Dermis microvascular lymphatic vessel endothelial cell (primary cell): ENCODE measurements at places on chromosomes 4 and X.

- DNase-seq: no peak
These were observed 34.6 kb downstream of the RHOH start for GRCh38 chr4:40231316-40231863.

DNA sequence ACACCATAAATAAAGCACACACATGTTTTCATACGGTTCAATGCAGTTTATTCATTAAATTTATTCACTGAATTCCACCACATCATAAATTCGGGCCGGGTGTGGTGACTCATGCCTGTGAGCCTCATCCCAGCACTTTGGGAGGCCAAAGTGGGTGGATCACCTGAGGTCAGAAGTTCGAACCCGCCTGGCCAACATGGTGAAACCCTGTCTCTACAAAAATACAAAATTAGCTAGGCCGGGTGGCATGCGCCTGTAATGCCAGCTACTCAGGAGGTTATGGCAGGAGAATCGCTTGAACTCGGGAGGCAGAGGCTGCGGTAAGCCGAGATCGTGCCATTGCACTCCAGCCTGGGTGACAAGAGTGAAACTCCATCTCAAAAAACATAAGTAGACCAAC is 131.6 kb downstream of the PDS5A start:
- DNase-seq: no peak

DNA sequence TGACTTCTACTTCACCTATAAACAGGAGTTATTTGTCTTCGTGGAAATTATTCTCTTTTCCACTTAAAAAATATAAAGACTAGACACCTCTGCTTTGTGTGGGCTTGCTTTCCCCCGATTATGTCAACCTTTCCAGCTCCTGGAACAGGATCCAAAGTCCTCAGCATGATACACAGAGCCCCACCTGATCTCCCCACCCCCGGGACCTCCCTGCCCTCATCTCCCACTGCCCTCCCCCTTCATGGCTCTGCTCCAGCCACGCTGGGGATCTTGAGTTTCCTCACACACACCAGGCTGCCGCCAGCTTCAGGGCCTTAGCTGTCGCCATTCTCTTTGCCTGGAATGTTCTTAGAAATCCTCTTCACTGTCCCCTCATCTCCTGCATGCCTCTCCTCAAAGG is 55.3 kb downstream of the MBNL3 start:
- DNase-seq: no peak

DNA sequence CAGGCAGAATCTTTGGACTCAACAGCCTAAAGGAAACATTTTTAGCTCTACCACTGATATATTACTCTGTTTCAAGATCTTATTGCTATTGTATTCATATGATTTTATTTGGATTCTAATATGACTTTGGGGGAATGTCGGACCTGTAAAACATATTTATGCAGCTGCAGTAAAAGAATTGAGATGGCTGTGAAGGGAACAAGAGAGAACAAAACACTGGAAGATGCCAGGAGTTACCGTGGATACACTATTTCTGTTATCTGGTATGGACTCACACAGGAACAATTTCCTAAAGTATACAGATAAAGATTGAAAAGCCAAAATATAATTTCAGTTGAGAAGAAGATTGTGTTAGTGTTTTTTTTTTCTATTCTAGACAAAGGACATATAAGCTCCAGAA is 113.0 kb upstream of the DCLK2 start:
- no peak for DNase-seq

GRCh38 chrX:136577552-136577951 is 45.5 kb downstream of the VGLL1 start:
- DNase-seq: peak; percentile 45

- DNase-seq: no peak
These were observed 17.9 kb downstream of the OCRL start for GRCh38 chrX:129557844-129558480.

DNA sequence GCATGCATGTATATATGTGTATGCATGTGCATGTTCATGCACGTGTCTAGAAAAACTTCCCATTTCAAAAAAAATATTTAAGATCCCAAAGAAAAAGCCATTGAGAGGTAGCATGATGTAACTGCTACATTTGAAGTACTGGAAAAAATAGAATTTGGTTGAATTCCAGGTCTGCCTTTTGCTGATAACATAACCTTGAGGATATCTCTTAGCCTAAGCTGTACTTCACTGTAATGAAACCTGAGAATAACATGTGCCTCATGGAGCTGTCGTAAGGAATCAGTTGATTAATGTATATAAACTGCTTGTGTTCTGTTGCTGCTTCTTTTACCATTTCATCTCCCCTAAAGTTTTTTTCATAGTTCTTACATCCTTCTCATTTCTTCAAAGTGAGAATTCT is 351.8 kb downstream of the GRIA2 start:
- DNase-seq: no peak

- DNase-seq: peak; percentile 52
These were observed 50.1 kb downstream of the ADD1 start for GRCh38 chr4:2893772-2894171.

- DNase-seq: no peak
These were observed 40.2 kb upstream of the ZNF81 start for GRCh38 chrX:47796433-47796906.

DNA sequence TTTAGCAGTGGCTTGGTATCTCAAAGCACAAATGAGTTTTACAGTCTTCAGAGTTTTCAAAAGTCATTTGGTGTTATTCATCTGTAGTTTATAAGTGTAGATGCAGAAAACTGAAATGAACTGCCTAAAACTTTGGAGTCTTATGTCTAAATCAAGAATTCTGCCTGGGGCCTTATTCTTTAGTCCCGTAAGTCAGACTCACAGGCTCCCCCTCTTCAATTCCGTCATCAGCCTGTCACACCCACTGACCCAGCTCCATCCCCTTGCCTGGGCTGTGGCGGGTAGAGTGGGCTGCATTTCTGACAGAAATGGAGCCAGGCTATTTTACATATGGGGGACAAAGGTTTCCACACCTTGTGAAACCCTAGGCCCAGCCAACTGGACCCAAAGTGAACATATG is 44.3 kb downstream of the TSPAN5 start:
- no peak for DNase-seq

DNA sequence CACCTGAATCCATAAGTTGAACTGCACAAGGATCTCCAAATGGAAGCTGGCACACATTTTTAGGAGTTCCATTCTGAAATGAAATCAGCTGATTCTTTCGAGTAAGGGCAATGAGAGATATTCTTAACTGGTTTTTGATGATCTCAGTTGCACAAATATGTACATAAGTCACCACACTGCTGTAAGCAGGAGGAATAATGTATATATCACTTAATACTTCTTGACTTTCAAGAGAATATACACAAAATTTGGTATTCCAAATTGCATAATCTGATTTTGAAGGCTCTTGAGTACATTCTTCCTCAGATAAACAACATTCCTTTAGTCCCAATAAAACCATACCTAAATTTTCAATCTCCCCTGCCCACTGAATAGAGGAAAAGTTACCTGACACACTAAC is 8.2 kb downstream of the FANCB start:
- no peak for DNase-seq

DNA sequence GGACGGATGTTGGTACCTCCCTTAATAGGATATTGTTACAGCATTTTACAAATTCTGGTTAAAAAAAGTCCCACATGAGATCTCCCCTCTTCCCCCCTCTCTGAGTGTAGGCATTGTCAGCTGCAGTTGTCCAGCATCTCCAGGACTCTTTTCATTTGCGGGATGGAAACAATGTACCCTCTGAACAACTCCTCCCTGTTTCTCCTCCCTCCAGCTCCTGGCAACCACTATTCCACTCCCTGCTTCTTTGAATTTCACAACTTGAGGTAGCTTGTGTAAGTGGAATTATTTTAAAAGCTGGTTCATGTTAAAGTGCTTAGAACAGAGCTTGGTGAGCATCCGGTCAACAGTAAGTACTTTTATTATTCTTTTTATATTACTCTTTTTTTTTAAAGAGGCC is 69.8 kb downstream of the TBL1X start:
- no peak for DNase-seq

- DNase-seq: no peak
These were observed 118.7 kb downstream of the SMARCA1 start for GRCh38 chrX:129404670-129405008.

GRCh38 chrX:22585831-22586230 is 313.1 kb downstream of the CBLL2 start:
- DNase-seq: no peak

GRCh38 chr4:42492962-42493361 is 95.7 kb downstream of the SHISA3 start:
- no peak for DNase-seq

DNA sequence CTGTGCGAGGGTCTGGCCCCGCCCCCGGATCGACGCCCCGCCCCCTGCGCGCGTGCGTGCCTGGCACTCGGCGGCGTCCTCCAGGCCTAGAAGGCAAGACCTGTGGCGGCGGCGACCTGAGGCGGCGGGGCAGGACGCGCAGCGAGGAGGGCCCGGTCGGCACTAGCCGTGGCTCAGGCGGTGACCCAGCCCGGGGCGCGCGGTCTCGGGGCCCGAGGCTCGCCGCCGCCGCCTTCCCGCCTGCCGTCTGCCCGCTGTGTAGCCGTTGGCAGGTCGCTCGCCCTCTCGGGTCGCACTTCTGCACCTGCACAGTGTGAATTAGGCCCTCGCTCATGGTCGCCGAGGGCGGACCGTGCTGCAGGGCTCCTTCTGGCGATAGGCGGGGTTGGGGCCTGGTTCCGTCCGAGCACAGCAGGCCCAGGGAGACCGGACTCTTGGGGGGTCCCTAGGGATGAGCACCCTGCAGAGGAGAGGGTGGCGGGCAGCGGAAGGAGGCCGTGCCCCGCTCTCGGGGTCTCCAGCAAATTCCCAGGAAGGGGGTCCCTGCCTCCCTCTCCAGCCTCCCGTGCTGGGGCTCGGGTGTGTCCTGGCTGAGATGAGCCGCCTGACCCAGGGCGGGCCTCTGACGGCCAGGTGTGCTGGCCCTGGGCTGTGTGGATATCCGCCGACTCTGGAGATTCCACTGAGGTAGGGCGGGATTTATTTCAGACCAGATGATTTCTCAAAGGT is 557 bp upstream of the FAM53A start:
- no peak for DNase-seq

DNA sequence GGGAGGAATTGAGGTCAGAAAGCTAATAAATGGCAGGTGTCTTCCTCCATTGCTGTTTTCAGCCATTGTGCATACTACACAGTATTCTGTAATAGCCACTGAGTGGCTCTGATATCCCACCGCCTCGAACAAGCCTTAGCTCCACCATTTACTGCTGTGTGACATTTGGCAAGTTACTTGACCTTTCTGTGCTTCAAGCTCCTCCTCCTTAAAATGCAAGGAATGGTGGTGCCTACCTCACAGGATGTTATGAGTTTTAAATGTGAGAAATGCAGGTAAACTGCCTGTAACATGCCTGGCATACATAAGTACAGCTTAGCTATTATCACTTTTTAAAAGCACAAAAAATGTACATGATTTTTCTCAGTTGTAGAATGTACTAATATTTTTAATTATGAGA is 421.0 kb downstream of the MAPK10 start:
- no peak for DNase-seq

DNA sequence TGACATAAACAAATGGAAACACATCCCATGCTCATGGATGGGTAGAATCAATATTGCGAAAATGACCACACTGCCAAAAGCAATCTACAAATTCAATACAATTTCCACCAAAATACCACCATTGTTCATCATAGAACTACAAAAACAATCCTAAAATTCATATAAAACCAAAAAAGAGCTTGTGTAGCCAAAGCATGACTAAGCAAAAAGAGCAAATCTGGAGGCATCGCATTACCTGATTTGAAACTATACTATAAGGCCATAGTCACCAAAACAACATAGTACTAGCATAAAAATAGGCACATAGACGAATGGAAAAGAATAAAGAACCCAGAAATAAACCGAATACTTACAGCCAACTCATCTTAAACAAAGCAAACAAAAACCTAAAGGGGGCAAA is 342.8 kb upstream of the AGA start:
- no peak for DNase-seq

- DNase-seq: no peak
These were observed 132.2 kb downstream of the BMPR1B start for GRCh38 chr4:94889946-94890345.

DNA sequence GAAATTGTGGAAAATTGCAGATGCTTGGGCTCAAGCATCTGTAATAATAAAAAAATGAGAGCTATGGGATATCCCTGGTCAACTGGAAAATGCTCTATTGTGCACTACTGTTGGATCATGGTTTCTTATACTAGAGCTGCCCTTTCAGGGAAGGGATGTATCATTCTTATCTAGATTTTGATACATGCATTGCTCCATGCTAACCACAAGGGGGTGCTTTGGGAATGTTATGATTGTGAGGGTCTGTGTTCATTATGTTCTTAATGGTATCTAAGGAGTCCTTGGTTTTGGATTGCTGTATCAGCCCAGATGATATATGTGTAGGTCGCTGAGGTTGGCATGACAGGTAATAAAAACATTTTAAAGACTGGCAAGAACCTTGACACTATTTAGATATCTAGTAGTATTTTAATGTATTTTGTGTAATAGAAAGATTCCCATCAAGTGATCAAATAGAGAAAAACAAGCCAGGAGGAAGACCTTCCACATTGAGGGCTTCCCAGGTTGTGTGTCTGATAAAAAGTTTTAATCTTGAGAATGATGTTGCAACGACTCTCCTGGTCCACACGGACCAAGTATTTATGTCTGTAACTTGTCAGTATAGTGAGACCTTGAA is 49.2 kb upstream of the TLR2 start:
- peak; percentile 7 for DNase-seq

DNA sequence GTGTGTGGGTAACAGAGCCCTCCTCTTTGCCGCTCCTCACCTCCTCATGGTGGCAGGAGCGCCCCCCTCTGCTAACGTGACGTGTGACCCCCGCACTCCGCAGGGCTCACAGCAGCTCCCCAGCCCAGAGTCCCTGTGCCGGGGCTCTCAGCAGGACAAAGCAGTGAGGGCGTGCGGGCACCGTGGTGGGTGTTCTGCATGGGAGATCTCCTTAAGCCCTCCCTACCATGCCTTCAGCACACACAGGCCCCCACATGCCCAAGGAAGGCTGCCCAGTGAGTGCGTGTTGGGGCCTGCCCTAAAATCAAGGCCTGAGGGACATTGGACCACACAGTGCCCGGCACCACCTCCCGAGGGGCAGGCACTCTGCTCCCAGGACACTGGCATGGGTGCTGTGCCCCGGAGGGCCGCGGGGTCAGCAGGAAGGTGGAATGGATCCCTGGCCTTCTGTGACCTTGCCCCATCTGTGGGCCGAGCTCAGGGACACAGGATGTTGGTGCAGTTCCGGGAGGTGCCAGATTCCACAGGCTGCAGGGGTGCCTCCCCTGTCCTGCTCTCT is 10.1 kb downstream of the PSAPL1 start:
- DNase-seq: no peak

GRCh38 chr4:128384091-128384520 is 96.5 kb upstream of the PGRMC2 start:
- DNase-seq: no peak

GRCh38 chrX:3393581-3394111 is 47.2 kb upstream of the MXRA5 start:
- no peak for DNase-seq

DNA sequence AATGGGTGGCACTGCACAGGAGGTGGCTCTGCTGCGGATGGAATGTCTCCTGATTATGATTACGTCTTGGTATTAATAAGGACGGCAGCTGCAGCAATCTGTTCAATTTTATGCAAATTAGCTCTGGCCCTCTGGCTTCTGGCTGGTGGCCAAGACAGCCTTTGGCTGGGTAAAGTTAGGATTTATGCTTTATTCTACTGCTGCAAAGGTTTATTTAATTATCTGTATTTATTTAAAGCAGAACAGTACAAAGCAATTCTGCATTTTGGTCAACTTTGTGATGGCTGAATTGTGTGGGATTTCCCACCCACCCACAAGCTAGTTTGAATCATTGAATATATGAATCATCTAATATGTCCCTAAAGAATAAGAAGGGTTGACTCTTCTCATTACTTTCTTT is 745.6 kb upstream of the FAM241A start:
- DNase-seq: no peak
